ENCODE measurements at places on chromosomes 7 and 10. TPM values are rescaled to one million over a fixed set of nuclear protein-coding genes. Genes with fewer than 3 reads are reported as not detected.

DNA sequence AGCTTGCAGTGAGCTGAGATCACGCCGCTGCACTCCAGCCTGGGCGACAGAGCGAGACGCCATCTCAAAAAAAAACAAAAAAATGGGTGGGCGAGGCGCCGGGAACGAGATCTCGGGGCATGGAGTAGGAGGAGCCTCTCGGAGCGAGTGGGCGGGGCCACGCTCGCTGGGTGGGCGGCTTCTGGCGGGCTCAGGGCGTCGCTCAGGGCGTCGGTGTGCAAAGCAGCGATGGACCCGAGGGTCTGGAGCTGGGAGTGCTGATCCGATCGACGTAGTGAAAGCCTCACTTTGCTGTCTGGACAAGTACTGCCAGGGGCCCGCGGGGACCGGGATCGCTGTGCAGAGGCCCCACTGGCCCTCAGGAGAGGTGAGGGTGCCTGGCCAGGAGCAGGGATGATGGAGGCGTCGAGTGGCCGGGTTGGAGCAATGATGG is 22.6 kb upstream of the AMZ1 start:
- DNase-seq = no peak

GRCh38 chr10:16843252-16843870 is 26.1 kb upstream of the RSU1 start:
- no peak for DNase-seq

DNA sequence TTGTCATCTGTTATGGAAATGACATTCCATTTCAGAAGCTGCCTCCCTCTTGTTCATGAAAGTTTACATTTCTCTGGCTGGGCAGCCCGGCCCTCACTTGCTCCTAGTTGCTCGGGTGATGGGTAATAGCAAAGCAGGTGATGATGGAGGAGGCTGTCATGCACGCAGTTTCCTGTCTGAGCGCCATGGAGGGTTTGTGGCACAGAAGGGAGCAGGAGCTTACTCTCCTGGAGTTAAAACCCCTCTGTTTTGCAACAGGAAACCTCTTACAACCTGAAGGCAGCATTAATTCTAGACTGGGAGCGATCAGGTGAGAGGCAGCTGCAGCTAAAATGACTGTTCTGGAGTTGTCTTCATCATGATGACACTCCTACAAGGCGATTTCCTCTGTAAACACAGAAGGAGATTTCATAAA is 34.1 kb upstream of the MKI67 start:
- DNase-seq = no peak

TMEM273 gene
- 4.2 TPM for total RNA-seq

GRCh38 chr7:66952343-66953043 is 31.5 kb downstream of the TMEM248 start:
- no peak for DNase-seq

- DNase-seq = no peak
Measured at GRCh38 chr10:47349941-47350371, 1.8 kb downstream of the RBP3 start.

DNA sequence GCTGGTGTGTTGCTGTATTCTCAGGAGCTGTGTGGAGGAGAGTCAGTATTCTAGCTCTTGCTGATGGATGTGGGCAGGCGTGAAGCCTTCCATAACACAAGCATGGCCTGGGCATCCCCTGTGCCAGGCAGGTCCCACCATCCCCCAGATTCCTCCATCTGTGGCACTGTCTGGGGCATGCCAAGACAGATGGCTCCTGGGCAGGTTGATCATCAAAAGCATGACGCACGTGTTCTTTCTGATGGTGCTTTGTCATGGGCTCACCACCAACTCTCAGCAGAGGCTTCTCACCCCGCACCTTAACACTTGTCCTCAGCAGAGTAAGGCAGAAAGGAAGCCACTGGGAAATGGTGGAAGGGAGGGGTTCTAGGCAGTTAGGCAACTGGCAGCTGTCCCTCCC is 364.3 kb downstream of the PLXNA4 start:
- no peak for DNase-seq
